ENCODE measurements at places on chromosomes 7 and 10. TPM values are rescaled to one million over a fixed set of nuclear protein-coding genes. Genes with fewer than 3 reads are reported as not detected.

Gene CCDC71L
- total RNA-seq: 15.2 TPM

Gene COPS6
- 42.6 TPM for total RNA-seq

Gene RHOBTB1
- total RNA-seq: 3.6 TPM

Gene COL28A1
- total RNA-seq: 0.58 TPM

Gene MUC3A
- 9.4 TPM for total RNA-seq

Gene FAM237B
- total RNA-seq: not detected

Gene TMEM130
- total RNA-seq: 0.10 TPM

Gene C10orf105
- not detected for total RNA-seq

All from left lobe of liver (tissue), 2 donors.